ENCODE measurements at places on chromosomes 4 and X. TPM values are rescaled to one million over a fixed set of nuclear protein-coding genes. Genes with fewer than 3 reads are reported as not detected.

HGFAC gene
- 1.9 TPM for total RNA-seq

CHST7 gene
- 12.9 TPM for total RNA-seq

PABPC1L2B gene
- not detected for total RNA-seq

ARHGAP4 gene
- 53.8 TPM for total RNA-seq

HHIP gene
- 9.5 TPM for total RNA-seq

DNA sequence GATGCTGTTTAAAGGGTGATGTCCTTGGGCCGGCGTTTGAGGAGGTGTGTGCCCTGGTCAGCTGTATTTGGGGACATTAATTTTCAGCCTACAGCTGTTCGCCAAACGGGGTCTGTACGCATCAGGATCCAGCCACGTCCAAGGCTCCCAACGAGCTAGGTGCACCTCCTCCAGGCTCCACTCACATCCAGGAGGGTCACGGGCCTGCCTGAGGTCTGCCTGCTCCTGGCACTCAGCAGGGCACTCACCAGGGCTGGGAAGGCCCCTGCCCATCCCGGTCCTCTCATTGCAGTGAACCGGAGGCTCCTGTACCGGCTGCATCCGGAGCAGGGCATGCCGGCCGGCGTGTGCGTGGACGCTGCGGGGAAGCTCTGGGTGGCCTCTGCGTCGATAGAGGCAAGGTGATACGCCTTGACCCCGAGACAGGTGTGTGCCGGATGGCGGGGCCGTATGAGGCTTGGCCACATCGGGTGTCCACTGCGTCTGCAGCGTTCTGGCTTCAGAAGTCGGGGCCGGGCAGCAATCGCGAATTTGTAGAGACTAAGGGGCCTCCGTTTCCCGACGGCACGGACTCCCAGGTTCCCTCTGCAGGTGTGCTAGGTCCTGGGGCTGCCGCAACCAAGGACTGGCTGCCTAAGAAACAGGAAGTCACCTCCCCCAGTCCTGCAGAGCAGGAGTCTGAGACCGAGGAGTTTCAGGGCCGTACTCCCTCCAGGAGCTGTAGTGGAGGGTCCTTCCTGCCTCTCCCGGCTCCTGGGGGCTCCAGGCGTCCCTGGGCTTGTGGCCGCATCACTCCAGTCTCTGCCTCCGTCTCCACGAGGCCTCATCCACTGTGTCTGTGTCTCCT lies 27.5 kb upstream of the PLCXD1 start:
- no peak for DNase-seq

GRCh38 chr4:159009521-159009920 lies 93.4 kb upstream of the RAPGEF2 start:
- DNase-seq = no peak

GRCh38 chr4:16838226-16838875 lies 60.1 kb downstream of the LDB2 start:
- no peak for DNase-seq

DNA sequence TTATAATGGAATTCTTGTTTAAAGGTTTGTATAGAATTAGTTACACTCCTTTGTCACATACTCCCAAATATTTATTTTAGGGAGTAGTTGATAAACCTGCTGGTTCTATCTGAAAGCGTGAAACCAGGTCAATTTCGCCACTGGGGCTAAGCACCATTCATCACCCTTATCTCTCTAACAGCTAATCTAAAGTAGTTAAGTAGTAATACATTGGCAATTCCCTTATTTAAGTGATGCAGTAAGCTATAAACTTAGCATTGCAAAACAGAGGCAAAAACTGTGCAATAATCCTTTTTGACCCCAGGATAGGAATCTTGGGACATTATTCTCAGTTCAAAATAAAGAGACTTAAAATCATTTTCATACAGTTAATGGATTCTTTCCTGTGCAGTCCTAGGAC lies 33.7 kb upstream of the PTPN13 start:
- no peak for DNase-seq

DNA sequence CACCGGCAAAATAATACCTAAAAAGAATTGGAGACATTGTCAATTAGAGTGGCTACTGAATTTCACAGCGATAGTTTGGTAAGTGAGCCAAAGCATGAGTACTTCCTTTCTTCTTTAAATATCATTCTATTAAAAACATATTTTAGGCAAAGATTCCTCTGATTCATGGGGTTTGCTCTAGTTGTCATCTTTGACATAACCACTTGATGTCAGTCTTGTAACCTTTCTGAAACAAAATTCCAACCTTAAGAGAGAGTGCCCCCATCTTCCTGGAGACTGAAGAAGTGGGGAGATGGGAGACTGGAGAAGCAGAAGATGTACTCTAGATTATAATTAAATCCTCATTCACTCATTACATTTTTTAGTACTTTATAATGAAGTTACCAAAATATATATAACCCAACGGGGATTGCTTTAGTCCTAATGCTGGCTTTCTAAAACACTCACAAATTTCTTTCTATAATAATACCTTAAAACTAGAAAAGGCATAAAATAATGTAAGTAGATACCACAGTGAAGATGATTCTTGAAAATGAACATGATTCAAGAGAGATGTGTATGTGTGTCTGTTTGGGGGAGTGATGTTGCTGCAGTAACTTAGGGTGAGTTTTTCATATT lies 96.4 kb downstream of the EMCN start:
- no peak for DNase-seq

DNA sequence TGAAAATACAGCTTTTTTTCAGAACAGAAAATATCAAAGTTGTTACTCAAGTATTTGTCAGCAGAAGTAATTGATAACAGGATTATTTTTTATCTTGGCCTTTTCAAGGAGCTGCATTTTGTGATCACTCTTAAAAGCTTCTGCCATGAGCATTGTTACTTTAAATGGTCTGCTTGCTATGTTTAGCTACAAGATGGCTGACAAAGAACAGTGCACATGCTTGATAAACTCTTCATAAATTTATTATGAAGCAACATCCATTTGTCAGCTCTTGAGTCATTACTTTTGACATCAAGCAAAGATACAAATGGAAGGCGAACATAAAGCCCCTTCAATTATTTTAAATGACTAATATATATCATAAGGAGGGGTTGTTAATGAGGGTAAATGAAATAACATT lies 205.4 kb upstream of the RPS6KA3 start:
- no peak for DNase-seq

DNA sequence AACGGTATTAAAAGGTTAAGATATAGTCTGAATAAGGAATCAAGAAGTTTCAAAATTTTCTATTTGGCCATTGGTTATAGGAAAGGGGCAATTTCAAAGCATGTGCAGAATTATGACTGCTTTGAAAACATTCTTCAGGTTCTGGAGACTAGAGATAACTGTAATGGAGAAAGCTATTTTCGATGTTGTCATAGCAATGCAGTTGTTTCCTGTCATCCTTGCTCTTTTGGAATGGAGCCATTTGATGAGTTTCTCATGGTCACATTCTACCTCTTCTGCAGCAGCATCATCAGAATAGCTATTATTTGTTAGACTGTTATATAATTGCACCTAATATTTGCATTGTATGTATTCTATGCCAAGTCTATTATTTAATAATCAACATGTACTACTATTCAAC lies 368.2 kb upstream of the NR3C2 start:
- no peak for DNase-seq

DNA sequence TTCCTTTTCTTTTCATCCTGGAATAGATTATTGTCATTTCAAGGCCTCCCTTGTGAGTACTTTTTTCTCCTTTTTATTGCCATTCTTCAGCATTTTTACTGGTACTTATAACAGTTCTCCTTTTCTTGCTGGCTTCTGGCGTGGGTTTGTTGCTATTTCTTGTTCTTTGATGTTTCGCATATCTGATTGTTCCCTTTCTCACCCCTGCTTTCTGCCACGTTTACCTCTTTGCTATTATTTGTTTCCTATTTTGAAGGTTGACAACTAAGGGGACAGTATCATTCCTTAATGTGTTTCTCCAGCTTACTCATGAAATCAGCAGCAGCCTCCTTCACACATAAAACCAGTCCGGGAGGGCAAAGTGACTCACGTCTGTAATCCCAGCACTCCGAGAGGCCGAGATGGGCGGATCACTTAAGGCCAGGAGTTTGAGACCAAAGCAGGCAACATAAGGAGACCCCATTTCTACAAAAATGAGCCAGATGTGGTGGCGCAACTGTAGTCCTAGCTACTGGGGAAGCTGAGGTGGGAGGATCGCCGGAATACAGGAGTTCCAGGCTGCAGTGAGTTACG lies 72.6 kb downstream of the DMD start:
- no peak for DNase-seq

- DNase-seq = no peak
Observed at GRCh38 chrX:7690842-7691241, 152.1 kb upstream of the VCX start.

DNA sequence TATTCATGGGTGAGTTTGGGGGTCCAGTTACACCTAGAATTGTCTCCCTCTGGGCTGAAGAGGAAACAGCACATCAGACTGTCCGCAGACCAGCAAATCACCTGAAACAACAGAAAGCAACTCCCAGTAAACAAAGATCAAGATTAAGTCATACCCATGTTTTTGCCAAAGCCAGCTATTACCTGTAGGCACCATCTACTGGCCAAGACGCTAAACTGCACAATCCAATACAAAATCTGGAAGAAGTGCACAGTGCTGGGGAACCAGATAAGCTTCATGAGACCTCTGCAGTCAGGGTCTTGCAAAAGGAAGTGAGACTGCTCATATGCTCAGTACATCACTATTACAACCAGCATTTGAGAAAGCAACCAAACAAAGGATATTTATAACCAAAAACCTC lies 157.5 kb upstream of the ITM2A start:
- DNase-seq = no peak

DNA sequence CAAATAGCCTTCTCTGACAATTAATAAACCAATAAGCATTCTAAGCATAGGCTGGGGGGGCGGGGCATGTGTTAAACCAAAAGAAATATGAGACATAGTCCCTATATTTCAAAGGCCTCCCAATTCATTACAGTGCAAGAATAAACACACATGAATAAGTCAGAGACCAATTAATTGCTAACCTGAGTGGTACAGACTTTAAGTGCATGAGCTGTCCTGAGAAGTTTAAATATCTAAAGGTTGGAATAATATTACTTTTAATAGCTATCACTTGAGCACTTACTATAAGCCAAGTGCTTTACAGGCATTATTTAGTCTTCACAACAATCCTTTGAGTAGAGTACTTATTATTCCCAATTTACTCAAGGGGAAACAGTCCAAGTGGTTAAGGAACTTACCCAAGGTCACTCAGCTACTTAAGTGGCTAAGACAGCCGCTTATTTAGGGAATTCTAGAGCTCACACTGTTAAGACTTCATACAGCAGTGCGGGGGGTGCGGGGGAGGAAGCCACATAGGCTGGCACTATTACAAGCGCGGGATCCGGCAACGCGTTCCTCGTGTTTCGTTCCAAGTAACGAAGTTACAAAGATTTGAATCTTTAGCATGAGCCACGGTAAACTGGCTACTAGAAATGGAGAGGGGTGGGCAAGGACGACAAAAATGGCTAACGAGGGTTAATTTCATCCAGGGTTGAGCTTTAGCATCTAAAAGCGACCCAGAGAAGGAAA lies 1.4 kb downstream of the THOC2 start:
- no peak for DNase-seq
